ENCODE measurements at places on chromosomes 1 and 21.

DNA sequence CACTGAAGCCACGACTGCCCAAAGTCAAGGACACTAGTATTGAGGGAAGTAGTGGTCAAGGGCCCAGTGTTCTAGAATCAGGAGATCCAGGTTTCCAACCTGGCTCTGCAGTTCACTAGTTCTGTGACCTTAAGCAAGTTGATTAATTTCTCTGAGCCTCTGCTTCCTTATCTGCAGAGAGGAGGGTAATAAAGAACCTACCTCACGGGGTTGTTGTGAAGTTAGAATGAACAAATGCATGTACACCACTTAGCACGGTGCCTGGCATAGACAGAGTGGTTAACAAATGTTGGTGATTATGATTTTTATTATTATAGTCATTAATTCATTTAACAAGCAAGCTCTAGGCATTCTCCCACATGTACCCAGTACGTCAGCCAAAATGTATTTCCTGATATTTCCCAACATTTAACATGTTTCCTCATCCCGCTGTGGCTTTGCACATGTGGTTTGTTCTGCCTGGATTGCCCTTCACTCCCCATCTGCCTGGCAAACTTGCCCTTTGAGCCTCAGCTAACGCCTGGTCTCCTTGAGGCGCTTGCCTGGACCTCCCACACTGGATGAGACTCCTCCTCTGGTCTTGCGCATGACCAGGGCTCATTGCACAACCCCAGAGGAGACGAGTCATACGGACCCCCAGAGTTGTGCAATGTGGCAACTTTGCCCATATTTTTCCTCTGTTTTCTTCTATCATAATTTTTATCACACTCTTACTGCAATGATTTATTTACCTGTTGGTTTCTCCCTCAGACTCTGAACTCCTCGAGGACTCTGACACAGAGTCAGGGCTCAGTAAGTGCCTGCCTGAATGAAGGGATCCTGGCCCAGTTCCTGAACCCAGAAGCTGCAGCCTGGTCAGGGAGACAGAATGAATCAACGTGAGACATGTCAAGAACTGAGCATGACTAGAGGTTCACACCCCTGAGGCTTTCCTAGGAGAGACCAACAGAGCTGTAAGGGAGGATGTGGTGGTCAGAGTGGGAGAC lies 20.7 kb upstream of the MFSD2A start:
- DNase-seq: no peak

GRCh38 chr1:67333603-67334002 lies 25.9 kb downstream of the IL12RB2 start:
- no peak for DNase-seq

DNA sequence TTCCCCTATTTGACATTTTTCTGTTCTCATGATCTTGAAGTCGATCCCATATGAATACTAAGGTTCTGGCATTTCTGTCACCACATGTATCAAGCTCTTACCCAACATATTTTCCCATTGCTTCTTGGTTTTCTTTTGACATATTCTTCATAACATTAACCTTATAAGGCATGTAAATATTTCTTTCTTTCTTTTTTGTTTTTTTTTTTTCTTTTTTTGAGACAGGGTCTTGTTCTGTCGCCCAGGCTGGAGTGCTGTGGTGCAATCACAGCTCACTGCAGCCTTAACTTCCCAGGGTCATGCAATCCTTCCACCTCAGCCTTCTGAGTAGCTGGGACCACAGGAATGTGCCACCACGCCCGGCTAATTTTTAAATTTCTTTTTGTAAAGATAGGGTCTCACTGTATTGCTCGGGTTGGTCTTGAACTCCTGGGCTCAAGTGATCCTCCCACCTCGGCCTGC lies 33.1 kb upstream of the ERRFI1 start:
- no peak for DNase-seq

- no peak for DNase-seq
These were observed 713 bp upstream of the HMGCL start for GRCh38 chr1:23825762-23826522.

DNA sequence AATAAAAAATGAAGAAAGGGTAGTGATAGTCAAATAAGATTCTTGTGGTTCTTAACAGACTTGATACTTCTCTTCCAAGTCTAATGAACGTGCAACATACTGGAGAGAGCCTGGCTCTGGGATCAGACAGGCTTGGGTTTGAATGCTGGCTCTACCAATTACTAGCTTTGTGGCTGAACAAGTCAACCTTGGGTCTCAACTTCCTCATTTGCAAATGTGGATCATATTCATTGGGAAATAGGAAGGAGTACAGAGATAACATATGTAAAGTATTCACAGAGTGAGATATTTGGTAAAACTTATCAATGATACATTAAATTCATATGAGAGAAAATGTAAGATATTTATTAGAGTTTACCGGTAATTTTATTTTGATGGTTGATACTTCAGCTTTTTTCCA lies 2.0 kb downstream of the EDEM3 start:
- no peak for DNase-seq

Measured in stimulated activated CD4-positive, alpha-beta T cell treated with anti-CD3 and anti-CD28 coated beads, TNF-alpha, amount 100 ng/mL, for 24 hours (primary cell).